PC-9 (cell line): ENCODE measurements at places on chromosomes 16 and 17.

DNA sequence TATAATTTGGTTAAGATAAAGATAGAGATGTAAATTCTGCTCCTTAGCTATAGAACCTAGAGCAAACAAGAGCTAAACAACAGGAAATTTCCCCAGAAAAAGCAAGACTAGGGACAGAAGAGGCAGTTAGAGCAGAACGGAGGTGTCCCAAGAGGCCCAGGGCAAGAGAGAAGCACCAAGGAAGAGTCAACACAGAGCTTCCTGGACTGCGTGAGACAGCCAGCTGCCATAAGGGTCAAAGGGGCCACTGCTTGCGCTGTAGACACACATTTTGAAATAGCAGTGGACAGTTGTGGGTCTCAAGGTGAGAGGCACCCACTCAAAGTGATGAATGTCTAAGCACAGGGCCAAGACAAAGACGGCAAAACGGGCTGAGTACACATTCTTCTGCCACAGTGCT is 156.6 kb downstream of the PARN start:
- no peak for DNase-seq

GRCh38 chr16:558298-559020 is 1.7 kb upstream of the PRR35 start:
- no peak for DNase-seq

- DNase-seq: peak; percentile 81
Observed at GRCh38 chr16:28181515-28181914, 30.2 kb downstream of the XPO6 start.

DNA sequence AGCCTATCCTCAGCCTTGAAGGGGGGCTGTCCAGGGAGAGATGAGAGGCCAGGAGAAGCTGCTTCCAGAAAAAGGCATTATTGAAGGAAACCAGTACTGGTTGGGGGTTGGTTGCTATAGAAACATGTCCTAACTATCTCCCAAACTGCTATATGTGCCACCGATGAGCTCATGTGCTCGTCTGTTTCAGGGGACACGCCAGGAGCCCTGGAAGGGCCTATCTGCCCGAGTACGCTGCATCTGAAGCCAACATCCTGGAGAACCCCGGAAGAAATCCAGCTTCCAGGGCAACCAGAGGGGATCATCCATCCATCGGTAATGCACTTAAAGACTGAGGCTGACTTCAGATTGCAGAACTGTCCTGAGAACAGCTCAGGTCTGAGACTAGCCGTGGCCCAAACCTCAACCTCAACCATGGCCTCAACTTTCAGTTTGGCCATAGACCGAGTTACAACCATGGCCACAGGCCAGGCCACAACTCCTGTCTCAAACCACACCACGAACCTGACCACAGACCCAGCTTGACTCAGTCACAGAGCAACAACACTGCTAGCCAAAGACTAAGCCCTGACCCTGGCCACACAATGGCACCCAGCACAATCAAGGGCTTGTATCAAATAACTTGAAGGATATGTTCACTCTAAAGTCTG is 10.2 kb downstream of the PITPNM3 start:
- DNase-seq: no peak

DNA sequence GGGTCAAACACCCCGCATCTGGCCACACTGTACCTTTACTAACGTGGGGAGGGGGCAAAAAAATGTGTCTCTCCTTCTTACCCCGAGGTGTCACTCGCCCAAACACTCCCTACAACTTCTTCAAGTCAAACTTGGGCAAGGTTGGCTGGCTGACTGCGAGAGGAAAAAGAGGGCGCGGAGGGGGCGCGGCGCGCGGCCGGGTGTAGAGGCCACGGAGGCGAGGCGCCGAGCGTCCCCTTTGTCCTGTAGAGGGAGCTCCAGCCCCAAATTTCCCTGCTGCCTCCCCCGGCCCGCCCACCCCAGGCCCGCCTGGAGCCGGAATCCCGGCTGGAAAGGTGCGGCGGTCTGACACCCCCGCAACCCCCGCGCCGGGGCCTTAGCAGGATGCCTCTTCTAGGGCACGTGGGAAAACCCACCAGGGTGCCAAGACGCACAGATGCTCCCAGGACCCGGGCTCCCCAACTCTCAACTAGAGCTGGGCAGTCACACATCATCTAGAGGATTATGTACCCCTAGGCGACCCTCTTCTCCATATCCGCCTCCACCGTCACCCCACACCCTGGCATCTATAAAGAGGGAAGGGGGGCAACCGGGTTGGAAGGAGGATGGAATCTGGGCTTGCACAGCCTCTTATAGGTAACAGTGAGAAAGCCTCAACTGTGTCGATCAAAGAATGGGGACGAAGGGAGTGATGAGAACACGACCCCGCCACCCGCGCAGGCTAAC is 4.2 kb downstream of the IRX3 start:
- DNase-seq: no peak

- no peak for DNase-seq
Observed at GRCh38 chr16:31376705-31377104, 16.4 kb upstream of the ITGAD start.

DNA sequence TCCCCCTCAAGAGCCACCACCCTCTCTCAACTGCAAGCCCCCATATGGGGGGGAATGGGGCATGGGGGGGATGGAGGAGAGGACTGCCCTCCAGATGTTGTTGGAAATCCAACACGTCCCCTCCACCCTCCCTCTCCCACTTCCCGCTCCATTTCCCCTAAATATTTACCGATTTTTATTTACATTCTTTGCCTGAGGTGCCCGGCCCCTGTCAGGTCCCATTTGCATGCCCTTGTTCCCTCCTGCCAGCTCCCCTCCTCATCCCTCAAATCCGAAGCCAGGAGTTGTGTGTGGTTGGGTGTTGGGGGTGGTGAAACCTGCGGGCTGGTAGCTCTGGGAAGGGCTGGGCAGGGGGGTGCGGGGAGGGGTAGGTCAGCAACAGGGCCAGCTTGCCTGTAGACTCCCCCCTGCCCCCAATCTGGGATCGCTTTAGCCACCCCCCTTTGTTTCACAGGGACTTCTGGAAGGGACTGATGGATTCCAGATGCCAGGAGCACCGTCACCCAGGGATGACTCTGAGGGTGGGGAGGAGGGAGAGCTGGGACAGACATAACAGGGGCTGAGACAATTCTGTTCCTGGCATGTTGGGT is 39.7 kb upstream of the NGFR start:
- DNase-seq: no peak

GRCh38 chr17:78263063-78263735 is 31.8 kb downstream of the TMEM235 start:
- no peak for DNase-seq

GRCh38 chr17:63189930-63190329 is 223.9 kb downstream of the TANC2 start:
- no peak for DNase-seq

GRCh38 chr16:4371357-4372000 is at the start of gene VASN:
Gene VASN (plus strand): TSS chr16:4371848. CDS start chr16:4380878, 9,030 bp downstream.
- peak; percentile 59 for DNase-seq

DNA sequence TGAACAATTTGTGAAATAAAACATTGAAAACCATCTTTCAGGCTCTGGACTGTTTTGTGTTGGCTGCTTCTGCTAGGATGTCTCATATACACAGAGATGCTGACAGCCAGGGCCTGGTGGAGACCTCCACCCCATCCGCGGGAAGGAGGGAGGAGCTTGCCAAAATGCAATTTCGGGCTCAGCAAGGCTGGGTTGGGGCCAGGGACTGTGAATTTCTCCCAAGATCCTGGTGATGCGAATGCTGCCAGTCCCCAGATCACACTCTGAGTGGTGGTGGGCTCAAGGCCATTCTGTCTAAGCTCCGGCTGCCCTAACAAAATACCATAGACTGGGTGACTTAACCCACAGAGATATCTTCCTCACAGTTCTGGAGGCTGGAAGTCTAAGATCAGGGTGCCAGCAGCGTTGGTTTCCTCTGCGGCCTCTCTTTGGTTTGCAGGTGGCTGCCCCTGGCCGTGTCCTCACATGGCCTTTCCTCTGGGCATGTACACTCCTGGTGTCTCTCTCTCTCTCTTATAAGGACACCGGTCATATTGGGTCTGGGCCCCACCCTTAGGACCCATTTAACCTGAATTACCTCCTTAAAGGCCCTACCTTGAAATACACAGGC is 89.8 kb downstream of the CRISPLD2 start:
- no peak for DNase-seq

DNA sequence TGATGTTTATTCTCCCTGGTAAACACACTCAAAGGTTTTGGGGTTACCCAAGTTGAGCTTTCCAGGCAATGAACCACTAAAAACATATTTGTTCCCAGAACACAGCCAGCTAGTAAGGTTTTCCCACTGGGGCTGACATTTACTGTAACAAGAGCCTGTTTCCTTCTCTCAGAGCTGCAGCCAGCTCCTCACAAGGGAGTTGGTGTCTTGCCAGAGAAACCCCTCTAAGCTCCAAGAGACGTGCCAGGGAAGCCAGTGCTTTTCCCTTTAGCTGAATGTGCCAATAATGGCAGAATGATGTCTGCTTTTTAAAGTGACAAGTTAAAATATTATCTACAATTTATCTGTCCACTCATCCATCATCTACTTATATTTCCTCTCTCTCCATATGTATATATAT is 170.8 kb upstream of the RBFOX1 start:
- no peak for DNase-seq

DNA sequence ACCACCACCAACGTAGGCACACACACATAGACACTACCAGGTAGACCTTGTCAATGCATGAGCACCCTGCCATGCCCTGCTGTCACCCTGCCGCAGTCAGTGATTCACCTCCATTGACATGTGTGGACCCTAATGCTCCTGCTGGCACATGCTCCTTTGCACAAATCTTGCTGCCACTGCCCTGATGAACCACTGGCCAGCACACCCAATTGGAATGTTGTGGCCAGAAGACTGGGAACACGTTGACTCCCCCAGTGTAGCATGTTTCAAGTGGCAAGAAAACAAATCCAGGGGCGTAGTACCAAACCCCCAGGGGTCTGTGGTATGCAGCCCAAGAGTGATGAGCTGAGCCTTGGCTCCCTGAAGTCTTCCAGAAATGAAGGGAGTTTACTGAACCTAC is 486.4 kb upstream of the KIF2B start:
- no peak for DNase-seq

- DNase-seq: no peak
Observed at GRCh38 chr17:40415390-40415789, 2.3 kb downstream of the TOP2A start.

GRCh38 chr16:35180970-35181369 is 1721.6 kb downstream of the TP53TG3F start:
- no peak for DNase-seq

- DNase-seq: no peak
Observed at GRCh38 chr17:39181303-39181702, 15.3 kb upstream of the ARL5C start.

GRCh38 chr17:9221147-9221921 is 200.0 kb downstream of the NTN1 start:
- no peak for DNase-seq

GRCh38 chr16:12679660-12680272 is 123.9 kb downstream of the CPPED1 start:
- no peak for DNase-seq

DNA sequence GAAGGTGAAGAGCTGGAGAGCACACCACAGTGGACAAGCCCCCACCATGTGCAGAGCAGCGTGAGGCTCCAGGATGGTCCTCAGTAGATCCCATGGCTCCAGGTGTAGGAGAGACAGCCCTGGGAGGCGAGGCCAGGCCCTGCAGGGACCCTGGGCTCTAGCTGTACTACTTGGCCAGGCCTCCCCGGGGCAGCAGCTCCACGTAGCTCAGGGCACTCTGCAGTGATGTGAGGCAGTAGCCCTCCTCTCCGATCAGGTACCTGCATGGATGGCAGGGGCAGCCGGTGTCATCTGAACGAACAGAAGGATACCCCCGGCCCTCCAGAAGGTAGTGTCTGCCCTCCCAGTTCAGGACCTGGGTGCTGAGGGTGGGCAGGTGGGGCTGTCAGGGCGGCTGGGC is 6.2 kb upstream of the SPATA2L start:
- no peak for DNase-seq

GRCh38 chr16:56615353-56615752 is 7.0 kb downstream of the MT2A start:
- peak; percentile 69 for DNase-seq

DNA sequence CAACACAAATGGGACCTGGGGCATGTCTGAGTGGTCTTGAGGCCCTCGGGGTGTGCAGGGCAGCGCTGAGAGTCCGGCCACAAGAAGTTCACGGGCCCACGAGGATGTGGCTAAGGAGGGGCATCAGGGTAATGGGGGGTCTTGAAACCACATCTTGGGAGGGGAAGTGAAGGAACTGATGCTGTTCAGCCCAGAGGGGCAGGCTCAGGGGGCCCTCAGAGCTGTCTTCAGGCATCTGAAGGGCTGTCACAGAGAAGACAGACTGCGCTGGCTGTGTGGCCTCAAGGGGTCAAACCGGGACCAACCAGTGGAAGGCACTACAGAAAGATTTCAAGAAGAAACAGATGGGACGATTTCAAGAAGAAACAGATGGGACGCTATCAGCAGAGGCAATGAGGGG is 45.1 kb downstream of the ZNF423 start:
- DNase-seq: no peak

- no peak for DNase-seq
Observed at GRCh38 chr17:47757386-47757785, 24.4 kb downstream of the TBX21 start.
